Activated T-cell treated with anti-CD3 and anti-CD28 coated beads for 1 hour (primary cell): ENCODE measurements at places on chromosomes 16 and 17.
A peak's percentile ranks its signal among the peaks of the same experiment; 100 is the strongest.

DNA sequence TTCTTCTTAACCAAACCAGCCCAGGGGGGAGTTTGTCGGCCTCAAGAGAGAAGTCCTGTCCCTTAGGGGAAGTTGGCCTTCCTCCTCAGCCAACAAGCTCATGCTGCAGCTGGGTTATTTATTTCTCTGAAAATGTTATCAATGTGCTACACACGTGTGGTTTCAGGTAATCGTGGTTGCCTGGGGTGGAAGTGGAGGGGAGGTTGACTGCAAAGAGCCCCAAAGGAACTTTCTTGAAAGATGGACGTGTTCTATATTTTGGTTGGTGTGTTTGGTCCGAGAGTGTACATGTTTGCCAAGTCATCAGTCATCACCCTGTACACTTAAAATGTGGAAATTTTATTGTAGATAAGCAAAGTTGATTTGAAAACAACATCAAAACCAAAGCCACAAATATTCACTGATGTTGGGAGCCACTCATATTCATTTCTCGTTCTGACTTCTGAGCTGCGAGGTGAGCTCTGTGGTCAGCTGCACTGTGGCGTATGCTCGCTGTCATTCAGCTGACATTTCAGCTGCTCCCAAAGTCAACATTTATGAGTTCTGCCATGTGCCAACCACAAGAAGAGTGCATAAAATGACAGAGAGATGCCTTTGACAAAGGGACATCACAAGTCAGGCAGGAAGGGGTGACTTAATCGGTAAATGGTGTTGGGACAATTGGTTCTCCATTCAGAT lies 26.5 kb upstream of the ADGRG1 start:
- DNase-seq = no peak

- DNase-seq = no peak
These were observed 6.1 kb upstream of the KRT31 start for GRCh38 chr17:41403404-41404023.

- DNase-seq = no peak
These were observed 36.6 kb downstream of the PHLPP2 start for GRCh38 chr16:71687861-71688260.

- no peak for DNase-seq
These were observed 233.4 kb upstream of the HSBP1 start for GRCh38 chr16:83574388-83574787.

GRCh38 chr17:82561429-82562035 lies 42.0 kb downstream of the FOXK2 start:
- no peak for DNase-seq

DNA sequence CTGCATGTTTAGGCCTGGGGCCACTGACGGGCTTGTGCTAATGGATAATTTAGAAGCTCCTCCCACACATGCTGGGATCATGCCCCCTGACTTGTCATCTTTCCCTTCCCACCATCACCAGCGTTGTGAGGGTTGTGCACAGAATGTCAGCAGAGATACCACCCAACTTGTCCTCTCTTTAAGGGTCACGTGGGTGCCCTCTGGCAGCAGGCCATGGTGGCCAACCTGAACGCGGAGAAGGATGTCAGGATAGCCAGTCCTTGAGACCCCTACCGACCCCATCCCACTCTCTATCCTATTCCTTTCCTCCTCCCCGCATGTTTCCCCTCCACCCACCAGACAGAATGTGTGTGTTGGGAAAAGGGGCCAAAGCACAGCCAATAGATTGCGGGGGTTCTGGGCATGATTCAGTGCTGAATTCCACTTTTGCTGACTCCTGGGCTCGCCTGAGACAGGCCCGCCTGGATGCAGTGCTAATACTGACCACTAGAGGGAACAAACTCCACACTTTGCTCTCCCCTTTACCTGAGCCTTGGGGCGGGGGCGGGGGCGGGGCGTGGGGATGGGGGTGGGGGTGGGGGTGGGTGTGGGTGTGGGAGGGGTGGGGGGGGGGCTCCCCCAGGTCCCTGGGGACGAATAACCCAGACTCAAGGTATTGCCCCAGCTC lies at the start of gene GH2:
Gene GH2 (minus strand): TSS at position 10 of the 667 bp plus-strand sequence. CDS start 143 bp downstream, outside the sequence.
- DNase-seq = peak; percentile 49

- DNase-seq = peak; percentile 94
These were observed 96.3 kb downstream of the RAB11FIP4 start for GRCh38 chr17:31487648-31488263.

GRCh38 chr16:77599793-77600415 lies 122.4 kb upstream of the NUDT7 start:
- no peak for DNase-seq

DNA sequence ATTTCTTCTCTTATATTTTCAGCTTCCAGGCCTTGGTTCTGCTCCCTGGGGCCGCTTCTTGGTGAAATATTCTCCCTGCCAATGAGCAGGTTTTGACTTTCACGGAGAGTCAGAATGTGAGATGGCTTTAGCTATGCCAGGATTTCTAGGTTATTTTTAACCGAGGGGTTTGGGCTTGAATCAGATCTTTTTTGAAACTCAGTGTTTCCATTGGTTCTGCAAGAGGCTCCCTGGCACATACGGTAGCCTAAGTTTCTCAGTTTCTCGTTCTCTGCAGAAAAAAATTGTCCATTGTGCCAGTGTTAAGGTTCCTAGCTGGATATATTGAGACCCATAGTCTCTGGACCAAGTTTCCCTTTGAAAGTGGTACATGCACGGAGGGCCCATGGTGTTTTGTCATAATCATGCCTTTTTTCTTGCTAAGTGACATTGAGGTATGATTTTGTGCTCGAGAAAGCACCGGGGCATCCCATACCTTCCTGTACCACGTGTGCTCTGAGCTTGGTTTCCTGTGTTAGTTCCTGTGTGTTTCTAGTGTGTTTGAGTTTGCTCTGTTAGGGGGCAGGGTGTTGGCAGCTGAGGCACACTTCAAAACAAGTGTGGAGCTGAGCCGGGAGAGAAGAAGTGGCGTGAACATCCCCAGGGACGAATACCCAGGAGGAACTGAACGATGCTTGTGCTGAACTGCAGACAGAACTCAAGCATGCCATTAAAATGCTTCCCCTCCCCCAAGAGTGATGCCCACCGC lies 127.2 kb downstream of the HS3ST3B1 start:
- peak; percentile 17 for DNase-seq

- no peak for DNase-seq
These were observed 13.2 kb downstream of the SDK2 start for GRCh38 chr17:73630965-73631595.

DNA sequence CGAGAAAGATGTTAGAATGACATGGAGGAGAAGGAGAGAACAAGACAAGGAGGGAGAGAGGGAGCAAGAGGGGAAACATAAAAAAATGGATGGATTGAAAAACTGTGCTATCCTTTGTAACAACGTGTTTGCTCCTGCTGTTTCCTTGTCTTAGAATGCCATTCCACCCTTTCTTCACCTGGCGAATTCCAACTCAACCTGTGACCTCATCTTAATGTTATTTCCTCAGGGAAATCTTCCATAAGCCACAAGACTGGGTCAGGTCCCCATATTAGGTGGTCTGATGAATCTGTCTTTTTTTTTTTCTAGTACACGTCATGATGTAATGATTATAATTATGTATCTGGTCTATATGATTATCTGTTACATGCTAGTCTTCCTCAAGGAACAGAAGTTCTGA lies 195.0 kb upstream of the MAF start:
- DNase-seq = no peak

GRCh38 chr17:48960834-48961515 lies 7.4 kb downstream of the GIP start:
- DNase-seq = no peak

GRCh38 chr16:58025351-58026138 lies at the start of gene MMP15:
Gene MMP15 (plus strand): TSS chr16:58025754. CDS start chr16:58026351, 597 bp downstream.
- peak; percentile 49 for DNase-seq

GRCh38 chr17:3754458-3755334 lies 31.0 kb downstream of the HASPIN start:
- peak; percentile 70 for DNase-seq

DNA sequence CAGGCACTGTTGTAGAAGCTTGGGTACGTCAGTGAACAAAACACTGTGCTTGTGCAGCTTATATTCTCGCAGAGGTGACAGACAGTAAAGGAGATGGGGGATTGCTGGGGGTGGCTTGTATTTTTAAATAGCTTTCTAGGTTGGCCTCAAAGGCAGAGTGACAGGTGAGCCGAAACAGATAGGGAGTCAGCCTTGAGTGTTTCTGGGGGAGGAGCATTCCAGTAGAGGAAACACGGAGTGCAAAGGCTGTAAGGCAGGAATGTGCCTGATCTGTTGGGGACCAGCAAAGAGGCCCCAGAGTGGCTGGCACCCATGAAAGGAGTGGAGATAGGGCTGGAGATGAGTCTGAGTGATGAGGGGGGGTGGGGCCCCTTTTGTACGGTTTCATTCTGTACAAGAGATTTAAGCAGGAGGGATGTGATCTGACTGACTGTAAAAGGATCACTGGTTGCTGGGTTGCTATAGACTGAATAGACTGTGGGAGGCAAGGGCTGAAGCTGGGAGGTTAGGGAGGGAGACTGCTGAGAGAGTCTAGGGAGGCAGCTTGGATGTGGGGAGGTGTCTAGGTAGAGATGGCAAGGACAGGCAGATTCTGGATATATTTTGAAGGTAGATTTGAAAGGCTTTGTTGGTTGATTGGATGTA lies 15.2 kb downstream of the NUP93 start:
- no peak for DNase-seq
